ENCODE measurements at places on chromosomes 3 and 15. TPM values are rescaled to one million over a fixed set of nuclear protein-coding genes. Genes with fewer than 3 reads are reported as not detected.

DNA sequence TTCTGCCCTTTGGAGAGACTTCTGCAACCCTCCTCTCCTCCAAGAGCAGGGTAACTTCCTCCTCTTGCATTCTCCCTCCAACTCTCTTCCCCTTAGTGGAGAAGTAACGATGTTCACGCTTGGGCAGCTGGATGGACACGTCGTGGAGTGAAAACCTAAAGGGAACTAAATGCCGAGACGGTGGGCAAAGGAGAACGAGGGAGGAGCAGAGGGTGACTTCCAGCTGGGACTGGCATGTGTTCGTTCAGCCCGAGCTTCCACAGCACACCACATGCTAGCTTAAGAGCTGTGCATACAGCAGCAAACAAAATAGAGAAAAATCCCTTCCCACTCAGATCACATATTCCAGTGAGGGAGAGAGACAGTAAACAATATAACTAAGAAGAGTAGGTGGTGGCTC lies 179.8 kb downstream of the SLCO3A1 start:
- peak; percentile 13 for DNase-seq

GRCh38 chr3:190617185-190617584 lies 103.3 kb downstream of the IL1RAP start:
- DNase-seq = no peak

DNA sequence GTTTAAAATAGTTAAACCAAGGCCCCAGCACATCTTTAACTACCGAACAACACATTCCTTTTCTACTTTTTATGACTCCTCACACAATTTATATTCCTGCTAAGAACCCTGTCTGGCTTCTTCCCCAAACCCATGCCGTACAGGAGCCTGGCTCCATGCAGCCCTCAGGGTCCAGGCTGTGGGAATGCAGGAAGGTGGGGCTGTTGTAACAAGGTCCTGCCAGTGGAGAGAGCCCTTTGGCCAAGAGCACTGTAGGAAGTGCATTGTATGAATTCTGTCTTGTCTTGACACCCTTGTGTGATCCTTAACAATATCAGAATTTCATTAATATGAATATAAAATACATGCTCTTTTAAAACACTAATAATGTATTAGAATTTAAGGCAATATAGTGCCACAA lies 563.8 kb downstream of the TBL1XR1 start:
- no peak for DNase-seq

- DNase-seq = no peak
Observed at GRCh38 chr15:88644741-88645140, 5.9 kb downstream of the ISG20 start.

- DNase-seq = no peak
Observed at GRCh38 chr15:47705281-47705997, 11.9 kb upstream of the SEMA6D start.

- no peak for DNase-seq
Observed at GRCh38 chr15:80752204-80752603, 27.0 kb upstream of the CEMIP start.

- no peak for DNase-seq
Observed at GRCh38 chr3:55408193-55408826, 78.8 kb downstream of the WNT5A start.

DNA sequence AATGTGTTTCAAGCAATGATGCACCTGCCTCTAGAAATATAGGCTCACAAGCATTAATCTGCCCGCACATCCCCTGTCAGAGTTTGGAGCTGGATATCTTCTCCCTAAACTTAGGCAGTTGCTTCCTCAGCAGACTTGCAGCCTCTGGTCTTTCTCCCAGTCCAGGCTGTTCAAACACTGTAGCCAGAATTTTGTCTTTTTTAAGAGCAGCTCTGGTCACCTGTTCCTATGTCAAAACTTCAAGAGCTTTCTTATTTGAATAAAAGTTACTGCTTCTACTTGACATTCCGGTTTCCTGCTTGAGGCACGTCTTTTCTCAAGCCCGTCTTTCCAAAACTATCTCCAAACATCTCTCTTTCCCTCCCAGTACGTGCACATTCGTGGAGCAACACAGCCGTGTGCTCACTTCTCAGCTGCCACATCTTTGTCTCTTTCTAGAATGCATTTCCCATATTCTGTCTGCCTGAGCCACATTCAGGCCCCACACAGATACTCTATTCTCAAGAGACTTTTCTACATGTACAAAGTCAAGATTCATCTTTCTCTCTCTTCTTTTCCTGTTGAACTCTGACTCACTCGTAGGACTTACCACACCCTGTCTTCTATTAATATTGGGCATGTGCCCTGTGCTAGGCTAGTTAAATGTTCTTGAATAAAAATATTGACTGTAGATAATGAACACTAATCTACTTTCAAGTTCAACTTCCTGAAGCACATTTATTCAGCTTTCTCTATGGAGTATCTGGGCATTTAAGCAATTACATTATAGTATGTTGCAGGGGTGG lies 307.7 kb upstream of the SOX2 start:
- peak; percentile 21 for DNase-seq

GRCh38 chr3:188365988-188366698 lies 212.2 kb downstream of the LPP start:
- DNase-seq = peak; percentile 43

DNA sequence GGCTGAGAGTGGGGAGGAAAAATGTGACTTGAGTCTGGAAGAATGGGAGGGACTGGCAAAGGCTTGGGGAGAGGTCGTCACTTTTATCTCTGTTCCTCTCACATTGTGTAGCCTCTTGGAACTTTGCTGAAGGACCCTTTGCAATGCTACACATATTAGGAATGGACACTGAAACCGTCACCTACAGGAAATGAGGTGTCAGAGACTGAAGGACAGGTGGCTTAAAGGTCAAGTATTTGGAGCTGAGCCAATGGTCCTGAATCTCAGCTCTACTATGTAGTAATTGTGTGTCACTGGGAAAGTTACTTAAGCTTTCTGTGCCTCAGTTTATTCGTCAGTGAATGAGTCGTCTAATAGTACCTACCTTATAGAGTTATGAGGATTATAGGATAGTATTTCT lies 14.7 kb downstream of the MCTP2 start:
- DNase-seq = no peak

DNA sequence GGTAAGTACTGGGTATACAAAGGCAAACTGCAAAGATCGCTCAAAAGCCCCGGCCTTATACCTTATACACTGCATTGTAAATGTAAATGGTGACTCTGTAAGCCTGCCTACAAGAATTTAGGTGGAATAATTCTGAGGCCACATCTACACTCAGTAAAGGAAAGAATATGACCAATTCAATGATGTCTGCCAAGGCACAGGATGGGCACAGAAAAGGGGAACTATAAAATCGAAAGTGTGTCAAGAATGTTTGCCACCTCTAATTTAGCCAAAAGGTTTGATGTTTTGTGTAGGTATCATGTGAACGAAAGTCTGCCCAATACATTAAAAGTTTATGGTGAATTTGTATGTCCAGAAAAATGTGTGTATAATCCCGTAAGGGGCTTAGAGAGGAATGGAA lies 96.1 kb downstream of the FOXP1 start:
- DNase-seq = no peak

GRCh38 chr3:13391308-13391707 lies 28.8 kb downstream of the NUP210 start:
- DNase-seq = no peak

- no peak for DNase-seq
Observed at GRCh38 chr3:55452886-55453285, 34.2 kb downstream of the WNT5A start.

DNA sequence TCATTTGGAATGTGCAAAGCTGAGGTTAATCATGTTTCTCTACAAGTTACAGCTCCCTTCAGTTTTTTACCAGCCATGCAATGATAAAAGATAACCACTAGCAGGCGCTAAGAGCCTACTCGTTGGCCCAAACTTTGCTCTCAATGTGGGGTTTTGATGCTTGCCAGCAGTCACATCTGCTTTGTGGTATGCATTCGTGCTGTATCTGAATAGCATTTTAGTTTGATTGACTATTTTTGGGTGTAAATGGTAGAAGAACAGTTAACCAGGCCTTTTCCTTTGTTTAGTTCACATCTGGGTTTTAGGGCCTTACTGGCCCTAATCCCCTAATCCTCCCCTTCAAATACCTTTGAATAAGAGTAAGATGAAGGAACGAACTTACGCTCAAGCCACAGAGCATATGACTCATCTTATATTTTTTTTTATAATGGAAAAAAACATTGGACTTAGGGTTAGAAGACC lies 4.4 kb upstream of the CLDN11 start:
- peak; percentile 98 for DNase-seq

- no peak for DNase-seq
Observed at GRCh38 chr3:170056710-170057454, 19.1 kb downstream of the GPR160 start.

DNA sequence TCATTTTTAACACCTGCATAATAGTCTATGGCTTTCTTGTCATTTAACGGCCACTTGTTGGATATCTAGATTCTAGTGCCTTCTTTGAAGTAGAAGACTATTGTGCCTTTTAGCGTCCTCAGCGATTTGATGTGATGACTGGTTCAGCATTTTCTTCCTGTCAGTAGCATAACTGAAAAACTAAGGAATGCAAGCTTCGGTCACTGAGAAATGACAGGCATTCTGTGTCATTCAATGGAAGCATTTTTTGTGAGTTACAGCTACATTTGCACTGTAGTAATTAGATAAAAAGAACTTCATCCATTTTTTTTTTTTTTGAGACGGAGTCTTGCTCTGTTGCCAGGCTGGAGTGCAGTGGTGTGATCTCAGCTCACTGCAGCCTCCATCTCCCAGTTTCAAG lies 10.3 kb downstream of the NEK11 start:
- DNase-seq = no peak

- DNase-seq = no peak
Observed at GRCh38 chr3:126542340-126543241, 16.1 kb downstream of the C3orf22 start.

- DNase-seq = no peak
Observed at GRCh38 chr3:167469381-167469780, 4.5 kb downstream of the SERPINI2 start.

GRCh38 chr3:71345429-71346040 lies 238.0 kb downstream of the FOXP1 start:
- DNase-seq = peak; percentile 90

DNA sequence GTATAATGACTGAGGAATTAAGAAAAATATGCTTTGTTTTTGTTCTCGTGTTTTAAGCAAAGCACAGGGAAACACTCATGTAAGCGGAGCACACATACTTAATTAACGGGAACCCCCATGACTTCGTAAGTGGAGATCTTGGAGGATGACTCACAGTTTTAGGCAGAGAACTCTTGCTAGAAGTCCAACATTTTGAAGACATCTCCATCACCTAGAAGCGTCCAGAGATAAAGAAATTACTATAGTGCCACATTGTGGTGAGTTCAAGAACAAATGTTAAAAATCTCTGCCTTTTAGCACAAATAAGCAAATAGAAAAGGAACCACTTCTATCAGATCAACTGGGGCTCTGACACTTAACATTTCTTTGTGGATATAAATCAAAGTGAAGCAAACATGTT lies 194.1 kb upstream of the ARHGEF26 start:
- peak; percentile 88 for DNase-seq

DNA sequence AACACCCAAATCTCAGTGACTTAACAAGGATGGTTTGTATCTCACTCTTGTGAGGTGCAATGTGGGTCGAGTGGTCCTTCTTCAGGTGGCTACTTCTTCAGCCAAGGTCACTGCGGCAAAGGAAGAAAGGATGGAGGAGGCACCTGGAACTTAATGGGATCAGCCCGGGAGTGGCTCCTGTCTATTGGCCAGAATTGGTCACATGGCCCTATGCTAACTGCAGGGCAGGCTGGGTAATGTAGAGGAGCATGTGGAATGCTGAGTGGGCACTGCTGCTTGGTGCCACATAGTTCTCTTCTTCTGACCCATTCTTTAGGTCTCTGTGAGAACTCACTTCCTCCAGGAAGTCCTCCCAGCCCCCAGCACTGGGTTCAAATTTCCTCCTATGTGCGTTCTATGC lies 20.3 kb upstream of the FAM3D start:
- DNase-seq = no peak

GRCh38 chr3:16388850-16389441 lies 123.9 kb downstream of the OXNAD1 start:
- DNase-seq = peak; percentile 65

GRCh38 chr15:57726411-57726810 lies 19.9 kb downstream of the POLR2M start:
- no peak for DNase-seq

DNA sequence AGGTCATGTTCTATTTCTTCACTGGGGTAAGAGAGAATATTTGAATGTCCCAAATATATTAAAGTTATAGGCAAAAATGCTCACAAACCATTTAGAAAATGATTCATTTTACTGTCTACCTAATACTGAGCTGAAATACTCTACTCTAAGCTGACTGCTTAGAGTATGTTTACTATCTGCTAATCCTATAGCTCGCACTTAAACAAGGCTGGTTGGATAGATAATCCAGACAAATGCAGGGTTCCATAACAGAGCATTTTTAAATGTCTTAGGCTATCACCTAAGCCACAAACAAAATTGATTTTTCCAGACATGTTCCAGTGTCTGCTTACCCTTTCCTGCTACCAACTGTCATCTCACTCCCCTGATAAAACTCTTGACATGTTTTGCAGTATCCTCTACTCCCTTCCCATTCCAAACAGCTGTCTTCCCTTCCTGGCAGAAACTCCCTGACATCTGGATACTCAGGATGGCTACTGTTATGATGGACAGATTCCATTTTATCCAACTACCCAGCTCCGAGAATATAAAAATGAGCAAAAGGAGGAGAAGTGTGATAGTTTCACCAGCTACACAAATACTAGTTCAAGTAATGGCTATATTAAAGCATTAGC lies 1034.7 kb downstream of the FHIT start:
- DNase-seq = no peak

- no peak for DNase-seq
Observed at GRCh38 chr3:13769422-13769821, 110.4 kb downstream of the WNT7A start.

DNA sequence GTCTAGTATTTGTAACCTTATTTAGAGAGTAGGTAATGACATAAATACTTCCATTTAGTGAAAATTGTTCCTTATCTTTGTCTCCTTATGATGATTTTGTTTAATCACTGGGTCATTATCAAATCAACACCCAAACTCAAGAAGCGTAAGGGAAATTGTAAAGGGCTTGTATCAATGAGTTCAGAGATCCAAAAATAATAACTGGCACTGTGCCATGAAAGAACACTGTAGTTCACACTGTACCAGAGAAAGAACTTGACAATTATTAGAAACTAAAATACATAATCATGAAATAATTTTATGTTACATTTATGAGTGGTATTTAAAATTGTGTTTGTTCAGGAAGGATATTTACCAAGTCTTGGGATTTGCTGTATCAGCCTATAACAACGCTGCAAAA lies 895.4 kb downstream of the FHIT start:
- no peak for DNase-seq

- no peak for DNase-seq
Observed at GRCh38 chr15:85955501-85956391, 123.9 kb upstream of the AGBL1 start.

Gene CAPN7
- 47.3 TPM for total RNA-seq

Gene RGMA
- total RNA-seq = 6.1 TPM

Gene SLC22A14
- not detected for total RNA-seq

Gene MGA
- total RNA-seq = 64.6 TPM

Gene HYAL1
- total RNA-seq = 0.90 TPM

Gene PARP15
- 0.82 TPM for total RNA-seq

Gene ZNF385D
- 11.5 TPM for total RNA-seq

Gene SCAANT1
- not detected for total RNA-seq

Gene MOBP
- not detected for total RNA-seq

Gene CHST13
- total RNA-seq = not detected

Gene CLRN1
- not detected for total RNA-seq

Gene PRR20G
- total RNA-seq = not detected

All from fibroblast of the aortic adventitia (primary cell).